ENCODE measurements at places on chromosomes 3 and 15.

DNA sequence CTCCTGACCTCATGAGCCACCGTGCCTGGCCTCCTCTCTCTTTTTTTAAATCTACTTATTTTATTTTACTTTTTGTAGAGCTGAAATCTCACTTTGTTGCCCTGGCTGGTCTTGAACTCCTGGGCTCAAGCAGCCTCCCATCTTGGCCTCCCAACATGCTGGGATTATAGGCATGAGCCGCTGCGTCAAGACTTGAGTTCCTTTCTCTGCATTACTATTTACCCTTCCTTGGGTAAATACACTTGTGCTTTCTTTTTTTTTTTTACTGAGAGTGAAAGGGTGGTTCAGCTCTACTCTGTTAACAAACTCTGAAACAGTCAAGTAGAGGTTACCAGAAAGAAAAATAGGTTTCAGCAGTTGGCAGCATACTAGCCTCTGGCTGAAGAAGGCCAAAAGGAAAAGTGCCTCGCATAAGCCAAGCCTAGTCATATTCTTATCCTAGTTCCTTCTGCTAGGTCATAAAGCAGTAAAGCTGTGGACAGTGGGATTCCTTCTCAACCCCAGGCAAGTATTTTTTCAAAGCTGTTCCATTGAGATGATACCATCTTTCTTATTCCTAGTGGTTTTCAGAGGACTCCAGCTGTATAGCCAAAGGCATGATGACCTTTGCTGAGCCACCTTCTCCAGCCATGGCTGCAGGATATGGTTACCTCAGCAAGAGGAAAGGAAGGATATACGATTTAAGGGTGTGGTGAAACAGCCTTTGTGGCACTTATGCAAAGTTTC, 135.1 kb downstream of the RBPMS2 start:
- no peak for DNase-seq

DNA sequence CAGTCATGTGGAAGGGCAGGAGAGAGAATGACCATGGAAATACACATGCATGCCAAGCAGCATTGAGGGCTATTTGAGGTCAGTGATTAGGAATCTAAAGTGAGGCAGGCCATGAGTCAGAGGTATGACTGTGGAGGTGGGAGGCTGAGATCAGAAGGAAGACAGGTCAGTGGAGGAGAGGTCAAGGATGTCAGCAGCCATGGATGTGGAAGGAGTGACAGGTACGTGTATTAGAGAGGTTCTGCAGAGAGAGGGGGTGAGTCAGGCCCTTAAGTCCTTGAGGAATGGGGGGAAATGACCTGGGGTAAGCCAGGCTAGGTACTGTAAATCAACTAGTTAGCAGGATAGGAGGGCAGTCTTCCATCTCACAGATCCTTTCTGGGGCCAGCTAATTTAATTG, 166.6 kb downstream of the ANO10 start:
- DNase-seq = no peak

GRCh38 chr3:141644931-141645330, 93.2 kb upstream of the RNF7 start:
- no peak for DNase-seq

- no peak for DNase-seq
Measured at GRCh38 chr15:91841861-91842260, 11.6 kb upstream of the SLCO3A1 start.

GRCh38 chr3:23756206-23756840, 49.4 kb upstream of the UBE2E1 start:
- no peak for DNase-seq

GRCh38 chr15:62519900-62520299, 354.8 kb upstream of the C2CD4B start:
- no peak for DNase-seq

DNA sequence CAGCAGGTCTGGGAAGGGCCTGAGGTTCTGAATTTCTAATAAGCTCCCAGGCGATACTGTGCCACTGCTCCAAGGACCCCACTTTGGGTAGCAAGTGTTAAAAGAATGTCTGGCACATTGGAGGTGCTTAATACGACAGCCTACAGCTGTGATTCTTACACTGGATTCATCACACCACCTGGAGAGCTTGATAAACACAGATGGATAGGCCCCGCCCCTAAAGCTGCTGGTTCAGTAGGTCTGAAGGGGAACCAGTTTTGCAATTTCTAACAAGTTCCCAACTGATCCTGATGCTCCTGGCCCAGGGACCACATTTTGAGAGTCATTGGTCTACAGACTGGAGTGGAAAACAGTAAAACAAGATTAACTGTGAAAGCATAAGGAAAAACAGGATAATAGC, 124.8 kb upstream of the ST8SIA2 start:
- DNase-seq = no peak

GRCh38 chr15:31285772-31286261, 40.8 kb upstream of the KLF13 start:
- DNase-seq = no peak

GRCh38 chr15:64895285-64896065, 16.2 kb upstream of the ANKDD1A start:
- DNase-seq = no peak

DNA sequence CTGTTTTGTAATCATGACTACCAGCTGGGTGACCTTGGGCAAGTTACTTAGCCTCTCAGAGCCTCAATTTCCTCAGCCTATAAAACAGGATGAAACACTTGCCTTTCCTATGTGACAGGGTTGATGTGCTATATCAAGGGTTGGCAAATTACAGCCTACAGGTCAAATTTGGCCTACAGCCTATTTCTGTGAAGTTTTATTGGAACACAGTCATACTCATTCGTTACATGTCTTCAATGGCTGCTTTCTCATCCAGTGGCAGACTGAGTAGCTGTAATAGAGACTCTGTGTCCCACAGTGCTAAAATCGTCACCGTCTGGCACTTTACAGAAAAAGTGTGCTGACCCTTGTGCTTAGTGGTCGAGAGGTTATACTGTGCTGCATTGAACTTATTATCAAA, 16.6 kb downstream of the ABHD6 start:
- DNase-seq = no peak

- no peak for DNase-seq
Measured at GRCh38 chr15:88655103-88655553, 16.3 kb downstream of the ISG20 start.

- DNase-seq = no peak
Measured at GRCh38 chr3:142450189-142450588, 2.4 kb upstream of the XRN1 start.

- no peak for DNase-seq
Measured at GRCh38 chr3:128236657-128237056, 83.4 kb downstream of the EEFSEC start.

DNA sequence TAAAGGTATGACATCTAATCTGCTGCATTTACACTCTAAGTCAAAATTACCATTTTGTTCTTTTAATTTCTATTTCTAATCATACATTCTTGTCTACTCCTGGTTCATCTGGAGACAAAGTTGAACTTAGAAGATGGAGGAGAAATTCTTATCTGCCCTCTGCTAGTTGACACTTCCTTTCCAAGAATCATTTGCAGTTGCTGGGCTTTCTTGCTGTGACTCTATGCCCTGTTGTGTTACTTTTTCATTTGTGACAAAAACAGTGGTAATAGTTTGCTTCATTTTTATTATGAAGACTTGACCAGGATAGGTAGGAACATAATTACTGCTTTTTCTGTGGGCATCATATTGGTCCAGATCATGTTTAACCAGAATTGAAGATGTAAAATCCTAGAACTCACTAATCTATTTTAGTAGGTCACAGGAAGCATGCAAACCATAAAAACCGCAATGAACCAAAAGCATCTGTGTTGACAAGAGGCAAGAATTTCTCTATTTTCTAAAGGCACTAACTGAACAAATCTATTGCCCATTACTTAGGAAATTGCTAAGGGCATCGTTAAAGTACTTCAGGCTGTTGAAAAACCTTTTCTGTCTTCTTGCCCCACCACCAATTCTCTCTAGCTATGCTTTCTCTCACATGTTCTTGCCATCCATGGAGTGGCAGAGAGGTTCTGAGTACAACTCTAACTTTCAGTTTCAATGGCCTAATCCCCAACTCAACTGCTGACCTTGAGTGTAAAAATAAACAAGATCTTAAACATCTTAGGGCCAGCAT, 4.2 kb upstream of the CCR2 start:
- DNase-seq = no peak

GRCh38 chr3:188170461-188171459, 16.8 kb downstream of the LPP start:
- no peak for DNase-seq

DNA sequence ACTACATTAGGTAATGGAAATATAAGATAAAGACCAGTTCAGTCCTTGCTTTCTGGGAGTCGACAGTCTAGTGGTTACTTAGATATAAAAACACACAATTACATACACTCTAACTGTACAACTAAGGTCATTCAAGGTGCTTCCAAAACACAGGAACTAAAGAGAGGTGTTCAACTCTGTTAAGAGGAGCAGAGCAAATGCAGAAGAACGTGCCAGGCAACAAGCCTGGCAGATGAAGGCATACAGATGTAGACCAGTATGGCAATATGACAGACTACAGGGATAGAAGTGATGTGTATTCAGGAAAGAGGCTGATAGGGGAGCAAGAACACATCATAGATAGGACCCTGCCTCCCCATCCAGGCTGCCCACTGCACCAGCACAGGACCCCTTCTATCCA, 78.3 kb downstream of the CBLB start:
- DNase-seq = no peak

DNA sequence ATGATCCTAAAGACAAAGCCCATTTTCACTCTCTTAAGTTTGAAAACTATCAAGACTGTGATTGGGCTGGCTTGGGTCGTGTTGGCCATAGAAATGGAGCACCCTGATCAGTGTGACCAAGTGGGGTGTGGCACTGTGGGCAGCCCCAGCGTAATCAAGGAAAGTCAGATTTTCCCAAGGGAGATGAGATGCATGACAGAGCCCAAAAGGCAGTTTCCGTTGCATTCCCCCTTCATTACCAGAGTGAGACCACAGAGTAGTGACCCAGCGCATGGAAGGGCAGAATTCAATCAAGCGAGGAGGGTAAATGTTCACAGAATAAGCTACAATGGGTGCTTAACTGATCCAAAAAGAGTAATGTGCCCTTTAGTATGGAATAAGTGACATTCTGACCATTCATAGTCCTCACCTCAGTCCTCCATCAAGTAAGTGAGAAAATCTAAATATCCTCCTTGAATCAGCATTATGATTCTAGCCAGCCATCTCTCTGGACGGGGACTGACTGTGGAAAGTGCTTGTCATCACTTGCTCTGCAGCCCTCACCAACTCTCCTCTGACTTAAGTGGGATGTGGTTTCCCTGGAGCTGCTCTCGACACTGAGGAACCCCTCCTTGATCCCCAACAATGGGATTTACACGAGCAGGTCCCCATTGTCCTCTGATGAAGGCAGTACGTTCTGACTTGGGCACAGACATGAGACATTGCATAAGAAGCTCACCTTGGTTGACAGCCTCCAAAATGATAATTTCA, 430.5 kb downstream of the OCA2 start:
- no peak for DNase-seq

GRCh38 chr3:175606650-175607318, 747.6 kb downstream of the NAALADL2 start:
- no peak for DNase-seq

DNA sequence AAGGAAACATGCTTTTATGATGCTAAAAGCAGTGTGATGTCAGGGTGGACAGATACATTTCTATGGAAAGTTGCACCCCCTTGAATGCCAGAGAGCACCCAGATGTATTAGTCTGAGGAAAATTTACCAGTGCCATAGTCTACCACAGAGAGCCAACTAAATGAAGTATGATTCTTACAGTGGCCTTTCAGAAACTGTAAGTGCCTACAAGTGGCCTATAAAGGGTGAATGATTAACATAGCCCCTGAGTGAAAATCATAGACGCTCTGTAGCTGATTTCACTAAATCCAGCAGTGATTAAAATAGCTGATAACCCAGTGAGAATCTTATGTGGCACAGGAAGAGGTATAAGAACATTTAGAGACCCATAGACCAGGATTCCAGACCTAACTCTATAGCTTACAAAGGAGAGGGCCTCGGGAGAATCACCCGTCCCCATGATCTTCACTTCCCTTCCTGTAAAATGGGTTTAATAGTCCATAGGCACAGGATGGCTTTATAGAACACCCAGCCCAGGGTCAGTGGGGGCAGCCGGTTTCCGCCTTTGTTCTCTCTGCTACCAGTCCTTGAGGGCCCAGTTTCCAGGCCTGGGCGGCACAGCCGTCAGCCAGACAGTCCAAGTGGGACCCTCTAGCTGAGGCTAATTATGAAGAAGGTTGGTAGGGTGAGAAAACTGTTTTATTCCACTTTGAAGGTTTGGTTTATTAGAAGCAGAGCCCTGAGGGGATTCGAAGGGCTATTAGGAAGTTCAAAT, 35.5 kb upstream of the CACNA2D3 start:
- DNase-seq = no peak

DNA sequence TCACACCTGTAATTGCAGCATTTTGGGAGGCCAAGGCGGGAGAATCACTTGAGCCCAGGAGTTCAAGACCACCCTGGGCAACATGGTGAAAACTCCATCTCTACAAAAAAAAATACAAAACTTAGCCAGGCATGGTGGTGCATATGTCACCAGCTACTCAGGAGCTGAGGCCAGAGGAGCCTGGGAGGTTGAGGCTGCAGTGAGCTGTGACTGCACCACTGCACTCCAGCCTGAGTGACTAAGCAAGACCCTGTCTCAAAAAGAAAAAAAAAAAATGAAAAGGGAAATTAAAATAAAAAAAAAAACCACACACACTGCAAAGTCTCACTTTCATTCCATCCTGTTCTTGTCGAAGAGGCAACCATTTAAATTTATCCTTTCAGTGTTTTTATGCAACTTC, 100.8 kb upstream of the PIAS1 start:
- no peak for DNase-seq

GRCh38 chr15:39512643-39513042, 68.2 kb upstream of the THBS1 start:
- DNase-seq = no peak

GRCh38 chr3:148315756-148316155, 381.9 kb upstream of the AGTR1 start:
- DNase-seq = no peak

DNA sequence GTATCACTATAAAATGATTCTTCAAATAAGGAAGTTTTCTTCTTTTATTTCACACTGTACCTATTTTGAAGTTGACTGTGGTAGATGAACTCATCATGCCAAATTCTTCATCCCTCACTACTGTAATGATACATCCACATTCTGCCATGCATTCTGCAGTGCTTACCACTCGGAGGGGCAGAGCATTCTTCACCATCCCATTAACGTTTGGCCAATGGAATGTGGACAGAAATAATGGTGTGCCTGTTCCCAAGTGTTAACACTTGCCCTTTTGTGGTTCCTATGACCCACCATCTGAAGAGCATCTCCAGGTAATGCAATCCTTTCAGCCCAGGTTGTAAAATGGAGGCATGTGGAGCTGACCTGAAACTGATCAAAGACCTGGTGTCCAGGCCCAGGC, 18.6 kb downstream of the GOLIM4 start:
- DNase-seq = no peak
